Heart left ventricle (tissue), 16 donors: ENCODE measurements at places on chromosomes 5 and 9. TPM values are rescaled to one million over a fixed set of nuclear protein-coding genes. Genes with fewer than 3 reads are reported as not detected.

The SPINK7 gene
- total RNA-seq = not detected

The PRRX2 gene
- total RNA-seq = 0.22 TPM

The NR4A3 gene
- 27.8 TPM for total RNA-seq

The LCN10 gene
- 10.1 TPM for total RNA-seq

The DOCK8 gene
- total RNA-seq = 3.0 TPM

The PDE6A gene
- total RNA-seq = 0.23 TPM

The DNAH5 gene
- 0.04 TPM for total RNA-seq

The TEX48 gene
- total RNA-seq = not detected

The IL3 gene
- not detected for total RNA-seq

The FAM200C gene
- 4.0 TPM for total RNA-seq

The SNX24 gene
- 21.2 TPM for total RNA-seq

The IL9 gene
- total RNA-seq = not detected

The FOXD4L4 gene
- 0.19 TPM for total RNA-seq

The PRDM9 gene
- total RNA-seq = not detected

The WDR55 gene
- 12.6 TPM for total RNA-seq

The UBAP2 gene
- 25.8 TPM for total RNA-seq

The CDKN2A gene
- total RNA-seq = 0.85 TPM

The PCDHGA8 gene
- total RNA-seq = 4.7 TPM

The SLC6A7 gene
- not detected for total RNA-seq

The NTNG2 gene
- 1.5 TPM for total RNA-seq

The FAM169A gene
- total RNA-seq = 5.3 TPM

The MYMK gene
- not detected for total RNA-seq

The GTF3C4 gene
- total RNA-seq = 10.0 TPM

The PCDHB5 gene
- 3.5 TPM for total RNA-seq

The GLRX gene
- 116 TPM for total RNA-seq

The TRPM6 gene
- 0.65 TPM for total RNA-seq

The SLC36A3 gene
- total RNA-seq = not detected

The FXN gene
- 39.8 TPM for total RNA-seq

The ANKRD34B gene
- not detected for total RNA-seq

The MELK gene
- total RNA-seq = 0.75 TPM

The SLC36A2 gene
- total RNA-seq = not detected

The MYOZ3 gene
- 8.0 TPM for total RNA-seq

The MEGF10 gene
- 0.69 TPM for total RNA-seq

The LHX3 gene
- total RNA-seq = not detected

The PCDHAC2 gene
- 0.47 TPM for total RNA-seq

The ATP10B gene
- total RNA-seq = not detected

The NOTCH1 gene
- 47.3 TPM for total RNA-seq

The PLEKHG4B gene
- total RNA-seq = not detected

The STRBP gene
- total RNA-seq = 20.1 TPM

The SHB gene
- 31.4 TPM for total RNA-seq

The CD180 gene
- total RNA-seq = 7.7 TPM

The SPINK13 gene
- not detected for total RNA-seq

The GAPT gene
- 0.81 TPM for total RNA-seq

The ZFP2 gene
- total RNA-seq = 0.49 TPM

The LCN15 gene
- 2.7 TPM for total RNA-seq

The OR1N1 gene
- total RNA-seq = not detected

The MLANA gene
- not detected for total RNA-seq

The FGF18 gene
- 16.4 TPM for total RNA-seq

The TRIM41 gene
- total RNA-seq = 24.8 TPM

The SPATA31C1 gene
- total RNA-seq = not detected

The SLC34A3 gene
- total RNA-seq = not detected

The FYB1 gene
- total RNA-seq = 2.0 TPM

The BARHL1 gene
- total RNA-seq = not detected

The MCCC2 gene
- total RNA-seq = 96.1 TPM
